H7 (cell line): ENCODE measurements at places on chromosomes 11 and 22. TPM values are rescaled to one million over a fixed set of nuclear protein-coding genes. Genes with fewer than 3 reads are reported as not detected.
A peak's percentile ranks its signal among the peaks of the same experiment; 100 is the strongest.

- DNase-seq: peak; percentile 72
Measured at GRCh38 chr11:44785856-44786607, 59.3 kb downstream of the TSPAN18 start.

- peak; percentile 41 for DNase-seq
Measured at GRCh38 chr22:23399367-23400285, 180.5 kb downstream of the IGLL1 start.

- DNase-seq: no peak
Measured at GRCh38 chr11:79157738-79158137, 283.1 kb downstream of the TENM4 start.

DNA sequence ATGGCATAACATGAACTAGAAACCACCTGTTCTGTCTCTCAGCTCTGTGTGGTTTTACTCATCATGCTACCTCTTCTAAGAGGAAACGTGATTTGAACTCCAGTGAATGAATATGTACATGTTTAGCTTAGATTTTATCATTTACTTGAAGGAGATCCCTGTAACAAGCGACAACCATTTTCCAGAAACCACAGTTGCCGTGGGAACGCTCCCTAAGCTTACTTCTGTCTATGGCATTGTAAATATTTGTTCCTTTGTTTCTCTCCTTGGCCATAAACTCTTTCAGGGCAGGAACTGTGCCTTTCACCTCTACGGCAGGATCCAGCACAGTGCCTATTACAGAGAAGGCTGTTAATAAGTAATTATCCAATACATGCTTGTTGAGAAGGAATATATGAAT, 17.1 kb upstream of the TPH1 start:
- DNase-seq: no peak

DNA sequence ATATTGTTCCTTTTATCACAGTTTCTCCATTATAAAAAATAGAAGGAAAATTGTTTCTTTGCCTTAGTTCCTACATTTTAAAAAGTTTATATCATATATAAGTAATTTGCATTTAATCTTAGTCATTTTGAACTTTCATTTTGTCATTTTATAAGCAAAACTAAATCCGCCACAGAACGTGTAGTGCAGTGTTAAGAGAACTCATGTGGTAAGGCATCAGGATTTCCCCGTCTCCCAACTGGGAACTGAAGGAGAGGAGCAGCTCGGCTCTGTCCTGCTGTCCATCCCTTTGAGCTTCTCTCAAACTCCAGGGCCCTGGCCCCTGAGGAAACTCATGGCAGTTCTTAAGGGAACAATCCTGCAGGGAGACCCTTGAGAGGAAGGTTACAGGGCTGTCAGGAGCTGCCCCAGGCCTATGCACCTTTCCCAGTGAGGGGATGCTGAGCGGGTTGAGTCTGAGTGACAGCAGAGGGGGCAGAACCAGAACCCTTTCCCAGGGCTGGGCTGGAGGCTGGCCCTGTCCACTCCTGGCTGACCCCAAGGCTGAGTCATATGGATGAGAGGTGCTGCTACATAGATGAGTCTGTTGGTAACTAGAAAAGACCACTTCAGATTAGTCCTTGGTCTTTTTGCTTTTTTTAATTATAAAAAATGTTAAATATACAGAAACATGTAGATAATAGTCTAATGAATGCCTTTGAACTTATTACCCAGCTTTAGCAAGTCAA, 333.1 kb downstream of the TBC1D22A start:
- DNase-seq: peak; percentile 26

DNA sequence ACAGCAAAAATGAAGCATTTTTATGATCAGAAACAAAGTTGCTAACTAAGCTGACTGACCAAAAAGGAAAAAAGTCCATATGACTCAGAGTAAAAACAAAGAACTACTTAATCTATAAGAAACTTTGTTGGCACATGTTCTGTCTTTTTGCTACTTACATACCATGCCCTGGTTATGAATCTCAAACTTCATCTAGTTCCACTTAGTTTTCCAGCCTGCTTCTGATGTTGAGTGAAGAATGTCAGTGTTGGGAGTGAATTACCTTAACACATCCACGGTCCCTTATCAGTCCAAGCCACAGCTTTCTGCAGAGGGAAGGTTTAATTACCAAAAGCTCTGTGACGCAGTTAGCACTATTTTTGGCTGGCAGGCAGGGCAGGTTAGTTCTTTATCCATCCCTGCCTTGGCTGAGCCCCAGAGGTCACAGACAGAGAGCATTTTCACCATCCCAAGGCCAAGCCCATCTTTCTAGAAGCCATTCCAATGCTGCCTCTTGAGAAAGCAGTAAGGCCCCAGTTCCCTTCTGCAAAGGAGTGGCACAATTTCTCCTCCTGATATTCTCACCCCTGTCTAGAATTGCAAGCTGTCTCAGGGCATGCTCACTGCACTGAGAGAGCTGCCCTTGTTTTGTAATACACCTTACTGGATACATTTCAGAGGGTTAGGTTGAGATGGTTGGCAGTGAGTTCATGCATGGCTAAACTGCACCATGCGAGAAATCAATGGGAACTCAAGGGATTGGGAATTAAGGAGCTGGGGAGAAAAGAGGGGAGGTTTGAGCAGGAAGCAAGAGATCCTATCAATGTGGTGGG, 67.1 kb downstream of the SLC1A2 start:
- no peak for DNase-seq

GRCh38 chr22:38766076-38766777, 10.4 kb upstream of the SUN2 start:
- DNase-seq: peak; percentile 96

DNA sequence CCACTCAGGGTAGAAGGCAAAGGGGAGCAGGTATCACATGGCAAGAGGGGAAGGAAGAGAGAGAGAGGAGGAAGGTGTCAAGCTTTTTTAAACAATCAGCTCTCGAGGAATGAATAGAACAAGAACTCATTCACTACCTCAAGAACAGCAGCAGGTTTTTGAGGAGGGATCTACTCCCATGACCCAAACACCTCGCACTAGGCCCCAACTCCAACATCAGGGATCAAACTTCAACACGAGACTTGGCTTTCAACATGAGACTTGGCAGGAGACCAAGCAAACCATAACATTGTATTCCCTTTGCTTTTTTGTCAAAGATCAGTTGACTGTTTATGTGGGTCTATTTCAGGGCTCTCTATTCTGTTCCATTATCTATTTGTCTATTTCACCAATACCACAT, 26.9 kb upstream of the APOBEC3A start:
- no peak for DNase-seq

GRCh38 chr11:78291503-78292108, 102.9 kb downstream of the USP35 start:
- no peak for DNase-seq

TLCD5 gene
- 14.3 and 17.7 TPM in 2 replicates for total RNA-seq

ZMAT5 gene
- 35.6 and 38.5 TPM in 2 replicates for total RNA-seq

PNPLA3 gene
- total RNA-seq: 10.7 and 15.0 TPM in 2 replicates
